ENCODE measurements at places on chromosomes 12 and 14.

GRCh38 chr14:86404989-86405649 lies 875.2 kb downstream of the FLRT2 start:
- DNase-seq: no peak

- no peak for DNase-seq
Observed at GRCh38 chr14:93054876-93055275, 60.8 kb downstream of the ITPK1 start.

- DNase-seq: no peak
Observed at GRCh38 chr12:92458996-92459395, 243.8 kb upstream of the PLEKHG7 start.

GRCh38 chr12:108511633-108512540 lies 3.2 kb upstream of the FICD start:
- peak; percentile 53 for DNase-seq

GRCh38 chr12:108298761-108299275 lies 40.3 kb downstream of the CMKLR1 start:
- DNase-seq: no peak

DNA sequence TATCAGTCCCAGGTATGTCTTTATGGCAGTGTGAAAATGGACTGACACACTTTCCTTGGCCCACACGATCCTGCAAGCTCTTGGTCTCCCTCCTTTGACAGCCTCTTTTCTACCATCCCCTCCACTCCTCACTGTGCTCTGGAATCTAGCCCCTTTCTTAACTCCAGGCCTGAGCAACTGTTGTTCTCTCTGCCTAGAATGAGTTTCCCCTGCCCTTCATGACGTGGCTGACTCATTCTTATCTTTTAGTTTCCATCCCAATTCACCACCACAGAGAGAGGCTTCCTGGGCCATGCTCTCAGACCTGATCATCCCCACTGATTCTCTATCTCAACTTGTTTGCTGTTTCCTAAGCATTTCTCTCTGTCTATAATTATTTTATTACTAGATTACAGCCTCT lies 157.4 kb upstream of the HMGA2 start:
- no peak for DNase-seq

- no peak for DNase-seq
Observed at GRCh38 chr12:86387591-86388145, 131.5 kb upstream of the MGAT4C start.

GRCh38 chr12:42631513-42631912 lies 42.0 kb upstream of the PRICKLE1 start:
- DNase-seq: no peak

- no peak for DNase-seq
Observed at GRCh38 chr12:93252221-93252620, 125.5 kb upstream of the NUDT4 start.

DNA sequence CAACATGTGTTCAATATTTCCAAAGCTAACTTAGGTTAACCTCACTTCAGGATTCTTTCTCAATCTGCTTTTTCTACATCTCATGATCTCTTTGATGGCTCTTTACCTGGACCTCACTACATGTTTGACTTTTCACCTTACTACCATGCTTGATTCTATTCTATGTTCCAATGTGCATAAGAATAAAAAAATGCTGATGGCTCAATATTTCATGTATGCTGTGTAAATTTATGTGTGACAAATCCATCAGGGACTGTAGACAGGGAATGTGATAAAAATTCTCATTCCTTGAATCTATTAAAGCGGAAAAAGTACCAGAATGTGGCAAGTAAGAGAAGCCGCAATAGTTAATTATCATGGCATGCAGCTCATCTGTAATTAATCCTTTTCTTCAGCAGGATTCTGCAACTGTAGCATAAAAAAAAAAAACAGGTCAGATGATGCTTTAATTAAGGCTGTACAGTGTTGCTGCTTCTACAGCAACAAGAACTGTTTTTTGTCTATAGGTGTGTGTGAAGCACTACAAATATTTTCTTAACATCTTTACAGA lies 276.9 kb upstream of the PRKD1 start:
- DNase-seq: no peak

GRCh38 chr14:92794547-92794941 lies 439 bp downstream of the GOLGA5 start:
- no peak for DNase-seq

GRCh38 chr12:84166812-84167211 lies 745.8 kb downstream of the SLC6A15 start:
- no peak for DNase-seq

- DNase-seq: no peak
Observed at GRCh38 chr12:31478898-31479297, 112.0 kb downstream of the DENND5B start.

- DNase-seq: no peak
Observed at GRCh38 chr14:90820958-90821357, 4.7 kb upstream of the TTC7B start.

DNA sequence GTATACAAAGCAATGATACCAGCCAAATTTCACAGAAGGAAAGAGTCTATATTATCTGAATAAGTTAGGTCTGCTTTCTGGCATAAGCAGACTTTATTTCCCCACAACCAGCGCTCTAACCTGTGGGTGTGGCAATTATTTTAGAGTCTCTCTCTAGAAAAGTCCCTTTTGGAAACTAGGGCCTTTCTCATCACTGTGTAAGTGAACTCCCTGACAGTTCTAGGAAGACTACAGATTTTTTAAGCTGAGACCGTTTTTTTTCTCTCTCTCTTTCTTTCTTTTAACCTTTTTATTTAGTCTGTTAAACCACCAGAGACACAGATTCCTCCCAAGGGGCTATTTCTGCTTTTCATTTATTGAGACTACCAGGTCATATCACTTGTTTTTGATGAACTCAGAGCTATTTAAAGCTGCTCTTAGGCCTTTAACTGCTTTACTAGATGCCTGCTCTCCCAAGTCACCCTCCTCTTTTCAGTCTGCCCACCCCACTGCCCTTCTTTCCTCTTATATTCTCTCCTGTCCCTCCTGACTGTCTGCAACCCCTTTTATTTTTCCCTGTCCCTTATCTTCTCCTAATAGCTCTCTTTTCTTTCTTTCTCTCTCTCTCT lies 69.2 kb upstream of the ARHGAP5 start:
- no peak for DNase-seq

DNA sequence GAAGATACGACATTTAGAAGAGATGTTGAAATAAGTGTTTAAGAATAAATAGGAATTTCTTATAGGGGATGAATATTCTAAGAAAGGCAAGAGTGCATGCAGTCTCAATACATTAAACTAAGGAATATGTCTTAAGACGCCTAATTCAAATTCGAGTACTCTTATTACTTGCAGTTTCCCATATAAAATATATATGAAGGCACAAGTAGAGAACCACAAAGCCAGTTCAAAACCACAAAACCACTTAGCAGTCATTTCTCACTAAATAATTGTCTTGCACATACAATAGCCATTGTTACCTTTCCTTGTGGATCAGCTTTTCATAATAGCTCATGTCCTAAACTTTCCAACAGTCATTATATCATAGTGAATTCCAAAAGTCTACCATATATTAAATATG lies 91.0 kb upstream of the MON2 start:
- no peak for DNase-seq

- DNase-seq: no peak
Observed at GRCh38 chr12:39451977-39452376, 9.1 kb upstream of the KIF21A start.

GRCh38 chr14:101006008-101006407 lies 102.5 kb upstream of the RTL1 start:
- no peak for DNase-seq

- no peak for DNase-seq
Observed at GRCh38 chr14:51648296-51648695, 3.4 kb upstream of the FRMD6 start.

DNA sequence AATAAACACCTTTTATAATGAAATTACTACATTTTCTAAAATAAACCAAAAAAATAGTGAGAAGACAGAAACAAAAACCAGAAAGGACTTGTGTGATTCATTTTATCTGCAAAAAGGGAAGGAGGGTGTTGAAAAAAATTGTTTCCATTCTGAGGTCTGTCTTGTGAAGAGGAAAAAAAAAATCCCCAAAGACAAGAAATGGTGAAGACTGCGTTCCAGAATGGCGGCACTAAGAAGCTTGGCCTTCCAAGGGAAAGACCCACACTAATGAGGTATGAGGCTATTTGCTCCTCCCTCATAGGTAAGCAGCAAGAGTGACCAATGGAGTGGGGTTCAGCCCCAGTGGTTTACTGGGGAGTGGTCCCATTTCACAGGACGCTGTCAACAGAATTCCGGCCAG lies 35.0 kb downstream of the GNPTAB start:
- DNase-seq: no peak

GRCh38 chr12:86723326-86723725 lies 467.1 kb upstream of the MGAT4C start:
- DNase-seq: no peak

DNA sequence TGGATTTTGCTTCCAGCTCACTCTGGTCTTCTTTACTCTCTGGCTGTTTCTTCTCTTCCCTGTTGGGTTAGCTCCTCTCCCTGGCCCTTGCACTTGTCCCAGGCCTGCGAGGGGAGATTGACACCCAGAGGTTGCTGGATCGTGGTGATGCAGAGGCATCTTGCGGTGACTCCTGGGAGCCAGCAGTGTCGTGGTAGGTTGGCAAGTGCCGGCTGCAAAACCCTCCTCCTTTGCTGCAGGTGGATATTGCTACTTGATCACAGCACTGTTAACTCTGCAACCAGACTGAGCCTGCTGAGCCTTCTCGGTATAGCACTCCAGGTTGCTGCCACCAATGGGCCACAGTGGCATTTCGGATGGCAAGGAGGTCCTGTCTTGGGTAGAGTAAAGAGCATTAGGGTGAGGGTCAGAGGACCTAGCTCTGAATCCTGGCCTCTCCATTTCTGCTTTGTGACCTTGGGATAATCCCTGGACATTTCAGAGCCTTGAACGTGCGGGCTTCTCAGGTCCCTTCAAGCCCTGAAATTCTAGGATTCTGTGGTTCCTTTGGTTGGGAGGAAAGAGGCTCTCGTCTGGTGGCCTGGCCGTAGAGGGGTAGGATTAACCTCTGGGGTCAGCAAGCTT lies 87.4 kb downstream of the TSPAN9 start:
- no peak for DNase-seq

DNA sequence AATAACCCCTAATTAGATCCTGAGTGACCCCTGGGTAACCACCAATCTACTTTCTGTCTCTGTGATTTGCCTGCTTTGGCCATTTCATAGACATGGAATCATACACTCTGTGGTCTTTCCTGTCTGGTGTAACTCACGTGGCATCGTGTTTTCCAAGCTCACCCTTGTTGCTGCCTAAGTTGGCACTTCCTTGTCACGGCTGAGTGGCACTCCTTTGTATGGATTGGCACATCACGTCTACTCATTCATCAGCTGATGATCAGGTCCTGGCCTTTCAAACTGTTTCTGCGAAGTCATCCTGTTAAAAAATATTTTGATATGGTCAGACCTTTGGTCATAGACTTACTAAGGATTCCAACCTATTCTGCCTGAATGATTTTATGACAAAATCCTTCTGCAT lies 87.7 kb downstream of the GLT1D1 start:
- DNase-seq: no peak

GRCh38 chr12:88993651-88994050 lies 358.6 kb downstream of the DUSP6 start:
- DNase-seq: peak; percentile 3

DNA sequence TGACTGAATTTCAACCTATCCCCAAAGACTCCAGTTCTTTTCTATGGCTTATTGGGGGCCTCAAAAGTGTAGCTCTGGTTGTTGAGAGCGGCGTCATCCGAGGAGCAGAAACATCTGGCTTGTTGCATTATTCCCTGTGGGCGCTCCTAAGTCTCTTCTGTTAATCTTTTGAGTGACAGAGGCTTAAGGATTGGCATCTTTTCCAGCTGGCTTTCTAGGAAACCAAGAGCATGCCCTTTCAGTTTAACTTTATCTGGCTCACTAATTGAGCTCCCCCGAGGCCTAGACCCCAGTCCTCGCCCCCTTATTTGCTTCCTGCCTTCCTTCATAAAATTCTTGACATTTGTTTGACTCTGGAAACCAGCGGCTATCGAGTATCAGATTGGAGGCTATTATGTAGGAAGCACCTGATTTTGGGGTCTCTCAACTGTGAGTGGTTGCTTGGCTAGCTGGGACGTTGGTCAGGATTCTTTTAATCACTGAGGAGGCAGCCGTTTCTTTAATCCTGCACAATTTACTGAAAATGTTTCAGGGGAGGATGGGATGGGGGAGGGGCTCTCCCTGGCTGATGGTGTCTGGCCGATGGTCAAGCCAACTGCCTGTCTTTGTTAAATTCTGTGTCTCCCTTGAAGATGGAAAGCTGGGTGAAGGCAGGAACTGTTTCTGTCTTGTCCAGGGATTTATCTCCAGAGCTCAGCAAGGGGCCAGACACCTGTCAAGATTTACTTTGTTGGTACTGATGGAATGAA lies 3.1 kb downstream of the SMOC1 start:
- DNase-seq: no peak

- peak; percentile 14 for DNase-seq
Observed at GRCh38 chr14:23183158-23183470, 346 bp downstream of the SLC7A8 start.

- no peak for DNase-seq
Observed at GRCh38 chr12:52975820-52976573, 27.1 kb downstream of the KRT18 start.

DNA sequence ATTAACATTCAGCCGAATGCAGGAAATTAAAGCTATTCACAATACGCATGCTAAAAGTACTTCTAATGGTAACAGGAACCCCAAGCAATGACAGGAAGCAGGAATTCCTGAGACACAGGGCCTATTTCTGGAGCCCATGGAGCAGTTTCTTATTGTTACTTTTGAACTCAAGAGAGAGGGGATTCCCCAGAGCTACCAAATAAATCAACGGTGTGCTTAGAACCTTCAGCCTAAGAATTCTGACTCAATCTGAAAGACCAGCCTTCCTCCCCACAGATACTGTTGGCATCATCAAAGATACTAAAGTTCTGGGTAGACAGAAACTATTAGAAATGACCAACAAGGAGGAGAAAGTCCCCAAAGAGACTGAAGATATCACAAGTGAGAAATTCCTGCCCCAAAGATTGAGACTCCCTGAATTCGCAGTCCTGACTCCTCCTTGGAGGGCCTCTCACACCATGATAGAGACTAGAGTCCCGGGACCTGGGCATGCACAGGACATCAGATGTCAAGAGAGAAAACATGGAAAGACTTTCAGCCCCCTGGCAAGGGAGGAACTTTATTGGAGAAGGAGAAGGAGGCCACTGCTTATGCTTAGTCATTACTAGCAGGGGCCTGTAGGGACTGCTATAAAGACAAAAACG lies 32.7 kb downstream of the RTRAF start:
- DNase-seq: no peak

DNA sequence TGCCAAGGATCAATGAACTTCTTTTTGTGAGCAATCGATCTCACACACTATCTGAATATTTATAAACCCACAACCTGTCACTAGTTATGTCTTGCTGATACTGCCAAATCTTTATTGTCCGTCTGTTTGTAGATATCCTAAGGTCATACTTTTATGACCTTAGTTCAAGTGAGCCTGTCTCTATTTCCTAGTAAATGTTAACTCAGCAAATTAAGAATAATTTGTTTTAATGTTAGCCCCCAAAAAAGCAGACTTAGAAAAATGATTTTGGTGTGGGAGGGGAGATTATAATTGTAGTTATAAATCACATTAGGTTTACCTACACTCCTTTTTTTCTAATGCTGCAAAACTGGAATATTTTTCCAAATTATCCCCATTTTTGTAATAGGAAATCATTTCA lies 9.4 kb downstream of the STYK1 start:
- DNase-seq: no peak
